ENCODE measurements at places on chromosomes 7 and 10.

DNA sequence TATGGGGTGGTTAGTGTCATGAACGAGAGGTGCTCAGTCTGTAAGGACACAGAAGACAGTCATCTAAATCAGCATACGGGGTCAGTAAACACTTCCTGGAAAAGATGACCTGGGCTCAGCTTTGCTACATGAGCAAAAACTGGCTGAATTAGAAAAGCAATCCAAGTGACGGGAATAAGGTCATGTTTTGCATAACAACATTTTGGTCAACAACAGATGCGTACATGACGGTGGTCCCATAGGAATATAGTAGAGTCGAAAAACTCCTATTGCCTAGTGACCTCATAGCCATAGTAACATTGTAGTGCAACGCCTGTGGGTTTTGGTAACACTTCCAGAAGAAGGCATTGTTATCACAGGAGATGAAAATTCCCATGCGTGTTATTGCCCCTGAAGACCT lies 92.9 kb downstream of the CTNNA3 start:
- no peak for DNase-seq

GRCh38 chr10:76921383-76922010 lies 716.1 kb downstream of the KCNMA1 start:
- no peak for DNase-seq

DNA sequence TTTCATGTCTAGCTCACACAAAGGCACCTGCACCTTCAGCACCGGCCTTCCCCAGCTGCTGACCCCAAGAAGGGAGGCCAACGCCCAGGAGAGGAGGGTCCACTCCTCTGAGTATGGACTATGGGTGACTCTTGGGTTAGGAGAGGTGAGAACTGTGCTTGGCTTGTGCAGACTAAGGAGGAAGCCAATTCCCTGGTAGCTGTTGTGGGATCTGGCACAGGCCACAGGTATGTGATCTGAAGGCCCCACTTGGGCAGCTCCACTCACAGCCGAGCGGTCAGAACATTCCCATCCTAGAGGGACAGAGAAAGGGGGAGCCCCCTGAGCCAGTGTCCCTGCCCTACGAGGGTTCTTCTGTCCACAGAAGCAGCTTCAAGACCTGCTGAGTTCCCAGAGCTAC lies 52.8 kb upstream of the FIGNL1 start:
- no peak for DNase-seq

- DNase-seq: no peak
Measured at GRCh38 chr10:3395458-3395861, 222.9 kb upstream of the PITRM1 start.

GRCh38 chr10:79404231-79404609 lies 41.2 kb downstream of the ZCCHC24 start:
- DNase-seq: no peak

DNA sequence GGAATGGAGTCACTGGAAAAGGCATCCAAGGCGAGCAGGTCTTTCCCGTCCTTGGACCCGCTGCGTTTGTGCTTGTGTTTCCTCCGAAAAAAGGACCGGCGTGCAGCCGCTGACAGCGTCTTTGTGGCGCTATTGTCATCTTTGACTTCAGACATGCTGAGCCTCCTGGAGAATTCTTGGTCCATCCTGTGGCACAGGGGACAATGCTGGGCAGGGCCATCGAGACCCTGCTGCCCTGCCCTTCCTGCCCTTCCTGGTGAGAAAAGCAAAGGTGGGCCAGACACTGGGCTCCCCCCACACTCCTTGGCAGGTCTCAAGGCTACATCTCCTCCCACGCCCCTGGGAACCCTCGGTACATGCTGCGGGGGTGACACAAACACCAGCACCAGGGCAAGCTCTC lies 120.9 kb downstream of the DLG5 start:
- DNase-seq: no peak

GRCh38 chr10:47370015-47370767 lies 13.9 kb downstream of the ZNF488 start:
- DNase-seq: no peak

DNA sequence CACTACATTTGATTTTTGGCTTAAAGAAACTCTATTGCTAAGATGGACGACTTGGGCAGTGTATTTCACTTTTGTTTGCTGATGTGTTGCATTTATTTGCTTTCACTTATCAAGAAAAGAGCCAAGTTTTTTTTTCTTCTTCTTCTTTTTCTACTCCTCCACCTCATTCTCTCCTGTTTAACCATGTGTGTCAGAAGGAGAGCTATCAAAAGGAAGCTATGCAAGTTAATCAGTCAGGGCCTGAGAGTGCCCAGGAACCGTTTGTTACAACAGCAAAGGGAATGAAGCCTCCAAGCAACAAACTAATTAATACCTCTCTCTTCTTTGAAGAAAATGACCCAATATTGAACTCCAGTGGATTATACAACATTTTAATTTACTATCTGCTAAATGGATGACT lies 299.3 kb downstream of the GRM8 start:
- DNase-seq: no peak

GRCh38 chr10:873020-873419 lies 58.5 kb downstream of the LARP4B start:
- no peak for DNase-seq

DNA sequence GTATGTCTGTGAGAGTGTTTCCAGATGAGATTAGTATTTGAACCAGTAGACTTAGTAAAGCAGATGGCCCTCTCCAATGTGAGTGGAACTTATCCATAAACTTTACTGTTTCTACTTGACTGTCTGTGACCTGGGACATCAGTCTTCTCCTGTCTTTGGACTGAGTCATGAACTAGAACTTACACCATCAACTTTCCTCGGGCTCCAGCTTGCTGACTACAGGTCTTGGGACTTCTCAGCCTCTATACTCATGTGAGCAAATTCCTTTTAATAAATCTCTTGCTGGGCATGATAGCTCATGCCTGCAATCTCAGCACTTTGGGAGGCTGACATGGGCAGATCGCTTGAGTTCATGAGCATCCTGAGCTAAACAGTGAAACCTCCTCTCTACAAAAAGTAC lies 25.7 kb upstream of the WAPL start:
- DNase-seq: no peak

GRCh38 chr7:127667017-127667670 lies 15.2 kb downstream of the SND1 start:
- DNase-seq: no peak

DNA sequence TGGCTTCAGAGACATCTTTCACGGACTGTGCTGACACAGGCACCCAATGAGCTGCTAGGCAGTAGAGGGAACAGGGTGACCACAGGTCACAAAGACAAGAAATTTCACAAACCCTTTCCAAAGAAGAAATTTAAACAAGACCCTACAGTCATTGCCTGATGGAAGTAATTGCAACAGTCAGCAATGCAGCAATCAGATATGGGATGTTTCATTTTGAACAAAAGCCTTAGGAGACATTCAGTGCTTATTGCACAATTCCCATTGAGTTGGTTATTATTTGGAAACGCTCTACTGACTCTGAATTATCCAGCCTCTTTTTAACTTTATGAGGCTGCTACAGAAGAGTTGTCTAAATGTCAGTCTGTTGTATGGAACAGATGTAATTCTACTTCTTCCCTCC lies 85.5 kb downstream of the ETV1 start:
- DNase-seq: no peak

DNA sequence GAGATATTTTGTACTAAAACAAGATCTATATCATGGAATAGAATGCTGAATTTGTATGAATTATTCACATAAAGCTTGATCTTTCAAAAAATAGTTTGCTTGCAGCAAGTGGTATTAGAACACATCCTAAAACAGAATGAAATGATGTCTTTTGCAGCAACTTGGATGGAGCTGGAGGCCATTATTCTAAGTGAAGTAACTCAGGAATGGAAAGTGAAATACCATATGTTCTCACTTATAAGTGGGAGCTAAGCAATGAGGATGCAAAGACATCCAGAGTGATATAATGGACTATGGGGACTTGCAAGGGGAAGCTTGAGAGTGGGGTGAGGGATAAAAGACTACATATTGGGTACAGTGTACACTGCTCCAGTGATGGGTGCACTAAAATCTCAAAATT lies 53.7 kb downstream of the ASB4 start:
- DNase-seq: no peak
